ENCODE measurements at places on chromosomes 5 and 9.

GRCh38 chr5:100950985-100951384, 47.9 kb upstream of the ST8SIA4 start:
- no peaks in the 10 kb centered on the region for H3K27me3 ChIP-seq
- H3K4me3 ChIP-seq, result no peak overlapping the region
- H3K27ac ChIP-seq, result no peak overlapping the region
- no peak for DNase-seq
- H3K4me1 ChIP-seq, result no peaks in the 10 kb centered on the region
- no peaks in the 10 kb centered on the region for H3K36me3 ChIP-seq

DNA sequence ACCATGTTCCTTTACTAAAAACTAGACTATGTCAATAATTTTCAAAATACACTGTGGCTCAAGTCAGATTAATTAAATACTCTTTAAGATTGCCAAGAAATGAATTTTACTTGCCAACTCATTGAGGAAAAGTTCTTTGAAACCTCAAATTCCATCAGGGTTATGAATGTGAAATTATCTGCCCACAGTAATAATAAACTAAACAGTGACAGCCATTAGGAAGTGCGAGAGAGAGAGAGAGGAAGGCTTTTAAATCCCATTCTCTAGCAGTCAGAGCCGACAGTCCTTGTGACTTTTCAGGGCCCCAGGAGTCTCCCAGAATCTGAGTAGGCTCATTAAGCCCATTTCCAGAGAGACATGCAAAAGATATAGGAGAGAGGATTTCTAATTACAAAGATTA, 236.1 kb downstream of the MARCHF11 start:
- no peak for DNase-seq
- H3K27ac ChIP-seq, result no peak overlapping the region
- no peaks in the 10 kb centered on the region for H3K27me3 ChIP-seq
- no peak overlapping the region for H3K4me3 ChIP-seq
- H3K36me3 ChIP-seq, result no peaks in the 10 kb centered on the region

DNA sequence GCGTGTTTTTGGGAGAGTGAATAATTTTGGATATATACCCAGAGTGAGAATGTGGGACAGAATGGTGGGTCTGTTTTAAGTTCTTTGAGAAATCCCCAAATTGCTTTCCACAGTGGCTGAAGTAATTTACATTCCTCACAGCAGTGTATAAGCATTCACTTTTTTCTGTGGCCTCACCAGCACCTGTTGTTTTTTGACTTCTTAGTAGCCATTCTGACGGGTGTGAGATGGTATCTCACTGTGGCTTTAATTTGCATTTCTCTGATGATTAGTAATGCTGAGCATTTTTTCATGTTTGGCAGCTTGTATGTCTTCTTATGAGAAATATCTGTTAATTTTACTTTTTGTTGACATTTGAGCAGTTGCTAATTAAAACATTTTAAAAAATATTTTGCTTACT, 9.4 kb upstream of the SPATA31D1 start:
- no peak overlapping the region for H3K27ac ChIP-seq
- no peak for DNase-seq
- no peaks in the 10 kb centered on the region for H3K4me1 ChIP-seq
- H3K36me3 ChIP-seq, result no peaks in the 10 kb centered on the region
- no peak overlapping the region for H3K4me3 ChIP-seq

GRCh38 chr9:124285903-124286291, 28.1 kb downstream of the NEK6 start:
- H3K36me3 ChIP-seq, result peaks cover 25% of the 10 kb centered on the region
- H3K4me3 ChIP-seq, result no peak overlapping the region

- no peak for DNase-seq
- H3K4me1 ChIP-seq, result peaks cover 8% of the 10 kb centered on the region
- no peak overlapping the region for H3K4me3 ChIP-seq
These were observed 195.7 kb upstream of the TUT7 start for GRCh38 chr9:86549920-86550319.

DNA sequence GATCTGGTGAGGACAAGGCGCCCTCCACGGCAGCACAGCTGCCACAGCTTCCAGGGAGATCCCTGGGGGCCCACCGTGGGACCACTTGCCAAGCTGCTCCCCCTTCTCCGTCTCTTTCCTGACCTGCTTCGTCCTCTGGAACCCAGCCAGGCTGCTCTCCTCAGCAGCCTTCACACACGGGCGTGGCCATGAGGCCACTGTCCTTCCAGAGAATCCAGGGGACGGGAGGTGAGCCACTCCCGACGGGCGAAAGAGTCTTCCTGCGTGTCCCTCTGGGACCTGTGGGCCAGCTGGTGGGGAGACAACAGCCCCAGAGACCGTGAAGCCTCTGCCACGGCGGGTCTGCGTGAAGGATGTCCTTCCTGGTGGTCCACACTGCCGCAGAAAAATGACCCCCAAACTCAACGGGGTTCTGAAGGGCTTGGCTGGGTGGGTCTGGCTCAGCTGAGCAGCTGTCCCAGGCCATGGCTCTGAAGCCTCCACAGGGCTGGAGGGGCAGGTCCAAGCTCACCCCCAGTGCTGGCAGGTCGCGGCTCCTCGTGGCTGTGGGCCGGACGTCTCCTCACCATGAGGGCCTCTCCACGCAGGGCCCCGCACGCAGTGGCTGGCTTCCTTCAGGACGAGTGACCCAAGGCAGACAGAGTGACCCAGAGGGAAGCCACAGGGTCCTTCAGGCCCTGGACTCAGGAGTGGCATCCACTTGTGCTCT, 47.4 kb upstream of the NKD2 start:
- H3K27ac ChIP-seq, result no peak overlapping the region
- no peaks in the 10 kb centered on the region for H3K36me3 ChIP-seq
- peaks cover 9% of the 10 kb centered on the region for H3K4me1 ChIP-seq
